Right ventricle myocardium superior (tissue), 1 donor: ENCODE measurements at places on chromosomes 12 and 14. TPM values are rescaled to one million over a fixed set of nuclear protein-coding genes. Genes with fewer than 3 reads are reported as not detected.

The CEP170B gene
- 9.5 TPM for total RNA-seq

The MAP3K9 gene
- 1.4 TPM for total RNA-seq

The C14orf39 gene
- total RNA-seq, result not detected

The LRRC10 gene
- 40.5 TPM for total RNA-seq

The MMAB gene
- total RNA-seq, result 68.1 TPM

The CNOT2 gene
- 35.6 TPM for total RNA-seq

The DLK1 gene
- total RNA-seq, result 22.8 TPM

The AQP2 gene
- not detected for total RNA-seq

The PLEKHA5 gene
- 55.5 TPM for total RNA-seq

The PLEKHG7 gene
- total RNA-seq, result not detected

The KSR2 gene
- not detected for total RNA-seq

The JPH4 gene
- total RNA-seq, result 0.13 TPM

The MYL2 gene
- total RNA-seq, result 13,587 TPM

The PTGER2 gene
- 0.65 TPM for total RNA-seq

The TMEM63C gene
- total RNA-seq, result 2.9 TPM

DNA sequence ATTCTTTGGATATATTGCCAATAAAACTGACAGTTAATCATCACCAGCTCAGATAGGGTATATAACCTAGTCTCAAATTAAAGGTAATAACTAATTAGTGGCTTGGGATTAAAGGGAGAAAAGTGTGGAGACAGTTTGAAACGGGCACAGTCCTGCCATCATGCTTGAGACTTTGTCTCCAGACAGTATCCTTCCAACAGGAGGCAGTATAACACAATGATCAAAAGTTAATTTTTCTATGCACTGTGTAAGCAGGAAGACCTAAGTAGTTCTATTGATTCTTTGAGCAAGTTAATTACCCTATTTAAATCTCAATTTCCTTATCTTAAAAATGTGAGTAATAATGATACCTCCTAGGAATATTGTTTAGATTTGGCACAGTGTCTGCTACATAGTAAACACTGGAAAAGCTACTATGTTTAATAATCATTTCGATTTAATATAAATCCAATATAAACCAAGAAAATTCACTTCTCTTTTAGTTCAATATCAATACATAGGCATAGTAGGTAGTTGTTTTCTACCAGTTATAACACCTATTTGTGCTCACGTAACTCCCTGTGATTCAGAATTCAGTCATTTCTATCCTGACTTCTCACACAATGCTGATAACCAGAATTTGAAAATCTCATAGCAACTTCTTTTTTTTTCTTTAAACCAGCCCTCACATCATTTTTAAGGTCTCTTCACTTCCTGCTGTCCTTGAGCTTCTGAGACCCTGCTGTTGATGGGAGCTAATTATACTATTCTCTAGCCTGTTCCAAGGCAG lies 53.7 kb downstream of the GALNT4 start:
- DNase-seq, result no peak

DNA sequence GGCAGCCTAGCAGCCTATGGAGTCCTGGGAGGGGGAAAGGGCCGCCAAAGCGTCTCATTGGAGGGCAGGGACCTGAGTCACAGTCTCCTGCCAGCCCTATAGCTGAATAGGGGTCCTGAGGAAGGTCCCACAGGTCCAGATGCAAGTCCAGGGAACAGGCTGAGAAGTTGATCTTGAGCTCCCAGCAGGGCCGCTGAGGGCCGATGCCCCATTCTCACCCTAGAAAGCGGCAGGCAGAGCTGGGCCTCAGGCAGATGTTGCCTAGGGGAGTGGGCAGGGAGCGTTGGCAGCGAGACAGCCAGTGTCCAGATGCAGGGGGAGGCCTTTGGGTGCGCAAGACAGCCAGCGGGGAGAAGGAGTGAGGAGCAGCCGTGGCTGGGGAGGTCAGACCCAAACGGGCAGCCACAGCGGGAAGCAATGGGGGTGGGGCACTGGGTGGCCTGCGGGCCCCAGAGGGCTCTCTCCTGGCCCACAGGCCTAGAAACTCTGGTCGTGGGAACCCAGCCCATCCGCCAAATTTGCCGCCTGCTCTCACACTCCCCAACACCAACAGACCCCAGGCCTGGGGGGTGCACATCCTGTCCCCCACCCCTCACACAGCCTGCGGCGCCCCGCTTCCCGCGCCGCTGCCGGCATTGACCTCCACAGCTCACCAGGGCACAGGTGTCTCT lies 1.1 kb downstream of the HDAC7 start:
- peak; percentile 63 for DNase-seq

DNA sequence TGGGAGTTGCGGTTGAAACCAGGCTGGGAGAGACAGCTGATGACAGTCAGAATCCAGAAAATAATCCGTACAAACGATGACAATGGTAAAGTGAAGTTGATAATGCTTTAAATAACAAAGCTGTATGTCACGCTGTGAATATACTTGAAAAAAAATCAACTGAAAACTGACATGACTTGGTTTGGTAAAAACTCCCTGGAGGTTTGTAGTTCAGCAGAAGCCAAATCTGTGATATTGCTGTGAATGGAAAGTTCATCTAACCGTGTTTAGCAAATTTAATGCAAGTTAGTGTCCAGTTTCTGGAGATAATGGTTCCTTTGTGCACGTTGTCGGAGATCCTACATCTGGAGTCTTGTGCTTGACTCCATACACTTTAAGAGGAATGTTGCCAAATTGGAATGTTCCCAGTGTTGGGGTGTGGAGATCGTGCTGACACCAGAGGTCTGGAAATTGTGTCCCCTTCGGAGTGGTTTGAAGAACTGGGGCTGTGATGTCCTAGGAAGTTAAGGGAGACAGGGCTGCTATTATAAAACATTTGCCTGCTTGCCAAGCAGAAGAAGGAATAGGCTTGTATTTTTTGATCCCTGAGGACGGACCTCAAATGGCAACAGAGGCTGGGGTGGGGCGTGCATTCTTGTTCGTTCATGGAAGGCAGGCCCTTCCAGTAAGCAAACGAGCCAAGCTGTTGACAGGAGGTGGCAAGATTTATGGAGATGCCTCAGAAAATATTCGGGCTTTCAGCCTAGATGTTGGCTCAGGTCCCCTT lies 30.6 kb downstream of the PPFIBP1 start:
- peak; percentile 88 for DNase-seq

- DNase-seq, result no peak
These were observed 53.4 kb upstream of the BDKRB2 start for GRCh38 chr14:96151242-96151641.

DNA sequence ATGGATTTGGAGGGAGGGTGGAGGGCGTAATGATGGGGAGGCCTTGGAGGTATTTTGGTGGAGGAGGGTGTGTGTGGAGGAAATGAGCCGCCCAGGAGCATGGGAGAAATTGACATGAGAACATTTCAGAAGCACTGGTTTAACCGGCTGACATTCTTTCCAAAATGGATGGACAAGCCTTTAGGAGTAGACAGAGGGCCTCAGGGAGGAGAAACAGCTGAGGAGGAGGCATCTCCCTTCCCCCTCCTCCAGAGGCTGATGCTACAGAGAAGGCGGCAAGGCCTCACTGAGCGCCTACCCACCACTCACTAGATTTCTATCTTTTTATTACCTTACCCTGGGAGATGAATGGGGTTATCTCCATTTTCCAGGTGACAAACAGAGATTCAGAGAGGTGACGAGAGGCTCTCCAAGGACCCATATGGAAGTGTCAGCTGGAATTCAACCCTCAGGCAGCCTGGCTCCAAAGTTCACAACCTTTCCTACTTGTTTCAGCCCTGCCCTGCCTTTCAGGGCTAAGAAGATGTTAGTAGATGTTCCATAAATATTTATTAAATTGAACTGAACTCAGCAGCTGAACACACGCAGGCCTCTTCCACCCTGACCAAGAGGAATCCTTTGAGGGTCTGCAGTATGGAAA lies 289.6 kb downstream of the ZFP36L1 start:
- no peak for DNase-seq

DNA sequence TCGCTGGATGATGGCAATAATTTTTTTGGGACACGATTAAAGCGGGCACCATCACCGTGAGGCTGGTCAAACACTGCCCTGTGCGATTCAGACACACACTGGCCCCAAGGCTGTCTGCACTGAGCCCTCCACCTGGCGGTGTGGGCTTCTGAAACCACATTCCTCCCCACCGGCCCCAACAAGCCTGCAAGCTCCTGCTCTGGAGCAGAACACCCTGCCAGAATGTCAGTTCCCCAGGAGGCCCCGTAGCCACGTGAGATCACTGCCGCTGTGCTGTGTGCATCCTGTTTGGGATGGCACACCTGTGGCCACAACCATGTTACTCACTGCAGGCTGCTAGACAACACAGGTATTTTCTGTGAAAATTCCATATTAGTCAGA lies 7.9 kb downstream of the GSC start:
- DNase-seq, result no peak

DNA sequence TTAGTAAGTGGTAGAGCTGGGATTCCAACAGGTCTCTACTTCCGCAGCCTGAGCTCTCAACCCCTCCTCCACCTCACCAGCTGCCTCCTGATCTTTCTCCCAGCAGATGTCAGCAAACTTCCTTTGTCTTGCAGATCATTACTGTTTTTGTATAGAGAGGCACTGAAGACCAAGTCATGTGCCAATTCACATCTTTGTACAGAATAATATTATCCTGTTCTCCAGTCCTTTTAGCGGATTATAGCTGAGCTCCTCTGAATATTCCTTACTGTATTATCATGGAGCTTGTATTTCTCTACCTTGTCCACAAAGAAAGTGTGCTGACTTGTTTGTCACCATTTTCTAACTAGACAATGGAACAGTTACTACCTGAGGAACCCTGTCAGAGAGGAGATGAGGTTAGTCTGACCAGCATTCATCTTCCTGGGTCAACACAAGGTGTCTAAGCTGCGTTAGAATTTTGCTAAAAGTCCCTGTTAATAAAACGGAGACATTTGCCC lies 142.3 kb upstream of the ARHGAP5 start:
- DNase-seq, result no peak

DNA sequence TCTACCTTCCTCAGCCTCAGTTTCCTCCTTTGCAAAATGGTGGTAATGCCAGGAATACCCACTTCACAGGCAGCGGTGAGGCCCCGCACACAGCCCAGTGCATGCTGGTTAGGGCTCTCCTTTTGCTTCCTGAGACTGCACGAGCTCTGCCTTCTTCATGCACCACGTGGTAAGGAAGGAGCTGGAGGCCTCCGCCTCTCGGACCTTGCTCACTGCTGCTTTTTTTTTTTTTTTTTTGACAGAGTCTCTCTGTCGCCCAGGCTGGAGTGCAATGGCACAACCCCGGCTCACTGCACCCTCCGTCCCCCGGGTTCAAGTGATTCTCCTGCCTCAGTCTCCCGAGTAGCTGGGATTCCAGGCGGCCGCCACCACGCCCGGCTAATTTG lies 18.1 kb downstream of the TAMALIN start:
- DNase-seq, result no peak

- no peak for DNase-seq
These were observed 196.8 kb downstream of the RBM19 start for GRCh38 chr12:113769305-113769704.

DNA sequence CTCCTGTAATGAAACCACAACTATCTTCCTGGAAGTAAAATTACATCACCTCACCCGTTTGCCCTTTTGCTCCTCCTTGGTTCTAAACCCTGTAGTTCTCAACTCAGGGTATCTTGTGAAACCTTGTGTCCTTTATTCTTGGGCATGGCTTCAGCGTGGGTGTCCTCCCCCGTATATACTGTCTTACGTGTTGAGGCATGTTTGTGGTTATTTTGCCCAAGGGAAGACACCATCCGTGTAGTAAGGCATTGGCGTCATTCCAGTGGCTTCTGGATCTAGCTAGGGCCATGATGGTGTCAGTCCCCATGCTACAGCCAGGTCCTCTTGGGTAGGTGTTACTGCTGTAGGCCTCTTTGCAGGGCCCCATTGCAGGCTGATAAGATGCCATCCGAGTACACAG lies 115.4 kb downstream of the ZFP36L1 start:
- no peak for DNase-seq

- peak; percentile 47 for DNase-seq
These were observed 61.4 kb downstream of the MYF5 start for GRCh38 chr12:80778005-80778541.

DNA sequence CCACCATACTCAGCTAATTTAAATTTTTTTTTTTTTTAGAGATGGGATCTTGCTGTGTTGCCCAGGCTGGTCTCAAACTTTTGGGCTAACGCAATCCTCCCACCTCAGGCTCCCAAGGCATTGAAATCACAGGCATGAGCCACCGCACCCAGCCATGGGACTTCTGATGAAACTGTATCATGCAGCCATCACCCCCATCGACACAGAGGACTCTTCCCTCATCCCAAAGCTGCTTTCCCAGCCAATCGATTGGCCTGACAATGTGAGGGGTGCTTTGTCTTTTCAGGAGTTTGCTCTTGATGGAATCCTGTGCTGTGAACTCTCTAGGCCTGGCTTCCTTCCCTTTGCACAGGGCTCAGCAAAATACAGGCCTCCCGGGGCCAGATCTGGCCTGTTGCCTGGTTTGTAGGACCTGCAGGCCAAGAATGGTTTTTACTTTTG lies 59.6 kb upstream of the NCOR2 start:
- peak; percentile 90 for DNase-seq

GRCh38 chr12:123250471-123251383 lies 17.5 kb downstream of the MTRFR start:
- no peak for DNase-seq

- no peak for DNase-seq
These were observed 1.2 kb downstream of the POU6F1 start for GRCh38 chr12:51216642-51217041.

GRCh38 chr12:116708826-116709756 lies 28.8 kb downstream of the SPRING1 start:
- DNase-seq, result peak; percentile 60

- DNase-seq, result no peak
These were observed 40.5 kb downstream of the PARP11 start for GRCh38 chr12:3832738-3833137.
